ENCODE measurements at places on chromosomes 2 and 18.

- no peak for DNase-seq
Observed at GRCh38 chr2:140994856-140995255, 1136.0 kb downstream of the LRP1B start.

- no peak for DNase-seq
Observed at GRCh38 chr2:216888887-216889622, 29.2 kb upstream of the TNP1 start.

DNA sequence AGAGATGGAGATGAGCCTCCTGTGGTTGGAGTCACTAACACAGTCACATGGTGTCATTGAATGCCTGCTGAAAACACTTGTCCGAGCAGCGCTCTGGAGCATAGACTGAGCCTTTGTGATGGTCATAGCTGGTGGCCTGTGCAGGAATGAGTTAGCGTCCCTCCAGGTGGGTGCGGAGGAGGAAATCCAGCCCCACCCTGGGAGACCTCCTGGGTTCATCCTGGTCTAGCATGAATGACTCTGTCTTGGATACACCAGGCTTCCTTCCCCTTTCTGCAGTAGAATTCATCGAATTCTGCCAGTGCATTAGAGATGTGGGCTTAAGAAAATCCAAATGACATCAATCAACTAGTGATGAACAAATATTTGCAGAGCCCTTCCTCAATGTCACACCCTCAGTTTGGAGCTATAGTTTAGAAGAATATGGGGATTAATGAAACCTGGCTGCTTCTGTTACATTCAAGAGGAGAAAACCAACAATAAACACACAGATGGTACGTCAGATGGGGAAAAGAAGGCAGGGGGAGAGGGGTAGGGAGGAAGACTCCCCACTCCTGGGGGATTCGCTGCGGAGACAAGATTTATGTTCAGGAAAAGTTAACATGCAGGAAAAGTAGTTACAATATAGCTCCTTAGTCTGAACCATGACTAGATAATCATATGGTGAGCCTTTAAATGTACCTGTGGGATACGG, 136.7 kb downstream of the DDX1 start:
- no peak for DNase-seq

- no peak for DNase-seq
Observed at GRCh38 chr18:45049578-45050319, 369.1 kb downstream of the SETBP1 start.

GRCh38 chr18:72075040-72075439, 469.1 kb downstream of the CBLN2 start:
- DNase-seq = no peak

GRCh38 chr2:201233192-201233811, 27.0 kb upstream of the CASP8 start:
- DNase-seq = peak; percentile 98

- peak; percentile 42 for DNase-seq
Observed at GRCh38 chr2:64763126-64763525, 109.4 kb upstream of the SERTAD2 start.

- no peak for DNase-seq
Observed at GRCh38 chr2:237603049-237603717, 12.6 kb upstream of the RAB17 start.

DNA sequence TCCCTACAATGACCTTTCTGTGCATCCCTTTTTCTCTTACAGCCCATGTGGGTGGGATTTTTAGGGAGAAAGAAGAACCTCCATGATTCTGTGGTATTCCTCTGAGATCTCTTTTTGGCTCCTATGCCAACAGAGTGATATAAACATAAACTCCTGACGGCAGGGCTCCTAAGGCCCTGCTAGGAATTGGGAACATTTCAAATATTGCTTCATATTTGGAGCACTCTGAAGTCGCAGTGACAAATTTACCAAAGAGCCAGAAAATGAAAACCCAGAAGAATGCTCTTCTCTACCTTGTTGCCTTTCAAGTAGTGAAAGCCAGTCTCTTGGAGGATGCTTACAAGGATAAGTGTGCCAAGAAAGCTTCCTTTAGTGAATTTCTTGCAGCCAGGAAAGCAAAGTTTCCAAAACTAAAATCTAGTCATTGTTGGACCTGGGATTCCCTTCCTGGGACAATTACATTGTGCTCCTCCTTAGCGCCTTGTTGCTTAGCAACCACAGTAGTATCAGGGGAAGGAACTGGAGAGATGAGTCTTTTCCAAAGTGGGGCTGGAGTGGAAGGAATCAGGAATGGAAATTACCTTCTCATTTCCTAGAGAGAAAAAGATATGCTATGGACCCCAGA, 7.3 kb upstream of the SETBP1 start:
- no peak for DNase-seq

DNA sequence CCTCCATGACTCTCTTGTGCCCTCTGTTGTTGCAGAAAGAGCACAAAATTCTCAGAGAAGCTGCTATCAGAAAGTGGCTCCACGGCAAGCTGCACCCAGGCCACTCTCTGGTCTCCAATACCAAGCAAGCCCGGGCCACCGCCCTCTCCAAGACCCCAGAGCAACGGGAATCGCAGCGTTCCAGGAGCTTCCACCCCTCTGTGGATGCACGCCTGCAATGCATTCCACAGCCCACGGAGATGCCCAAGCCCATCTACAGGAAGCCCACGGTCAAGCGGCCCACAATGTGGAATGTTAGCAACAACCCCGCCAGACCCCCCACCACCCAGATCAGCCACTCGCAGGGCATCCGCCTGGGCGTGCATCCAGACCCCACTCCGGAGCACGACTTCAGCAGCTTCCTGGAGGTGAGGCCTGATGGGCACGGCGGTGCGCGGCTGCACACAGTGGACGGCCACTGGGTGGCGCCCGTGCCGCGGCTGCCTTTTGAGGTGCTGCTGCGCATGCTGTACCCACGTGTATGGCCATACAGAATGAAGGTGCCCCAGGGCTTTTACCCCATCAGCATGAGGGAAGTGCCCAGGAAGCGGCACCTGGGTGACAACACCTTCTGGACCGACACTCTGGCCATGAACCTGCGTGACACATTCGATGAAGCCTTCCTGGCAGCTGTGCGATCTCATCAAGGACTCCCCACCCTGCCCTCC, 6.3 kb downstream of the ANKRD53 start:
- peak; percentile 89 for DNase-seq

DNA sequence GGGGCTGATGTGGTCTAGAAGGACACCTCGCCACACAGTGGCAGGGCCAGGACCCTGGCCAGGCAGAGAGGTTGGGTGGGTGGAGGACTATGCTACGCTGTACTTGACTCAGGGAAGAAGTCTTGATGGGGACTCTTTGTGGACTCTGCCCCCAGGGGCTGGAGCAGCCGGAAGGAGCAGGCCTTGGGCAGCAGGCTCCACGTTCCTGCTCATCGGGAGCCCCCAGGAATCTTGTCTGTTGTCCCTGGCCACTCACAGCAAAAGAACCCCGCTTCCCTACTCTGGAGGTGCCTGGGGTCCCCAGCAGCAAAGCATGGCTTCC, 79.0 kb downstream of the POLR1A start:
- DNase-seq = no peak

- DNase-seq = no peak
Observed at GRCh38 chr2:69138793-69139459, 125.9 kb downstream of the ANTXR1 start.

- DNase-seq = peak; percentile 48
Observed at GRCh38 chr2:206824993-206825392, 59.6 kb downstream of the FASTKD2 start.

- DNase-seq = no peak
Observed at GRCh38 chr2:62363166-62363565, 142.8 kb downstream of the TMEM17 start.

DNA sequence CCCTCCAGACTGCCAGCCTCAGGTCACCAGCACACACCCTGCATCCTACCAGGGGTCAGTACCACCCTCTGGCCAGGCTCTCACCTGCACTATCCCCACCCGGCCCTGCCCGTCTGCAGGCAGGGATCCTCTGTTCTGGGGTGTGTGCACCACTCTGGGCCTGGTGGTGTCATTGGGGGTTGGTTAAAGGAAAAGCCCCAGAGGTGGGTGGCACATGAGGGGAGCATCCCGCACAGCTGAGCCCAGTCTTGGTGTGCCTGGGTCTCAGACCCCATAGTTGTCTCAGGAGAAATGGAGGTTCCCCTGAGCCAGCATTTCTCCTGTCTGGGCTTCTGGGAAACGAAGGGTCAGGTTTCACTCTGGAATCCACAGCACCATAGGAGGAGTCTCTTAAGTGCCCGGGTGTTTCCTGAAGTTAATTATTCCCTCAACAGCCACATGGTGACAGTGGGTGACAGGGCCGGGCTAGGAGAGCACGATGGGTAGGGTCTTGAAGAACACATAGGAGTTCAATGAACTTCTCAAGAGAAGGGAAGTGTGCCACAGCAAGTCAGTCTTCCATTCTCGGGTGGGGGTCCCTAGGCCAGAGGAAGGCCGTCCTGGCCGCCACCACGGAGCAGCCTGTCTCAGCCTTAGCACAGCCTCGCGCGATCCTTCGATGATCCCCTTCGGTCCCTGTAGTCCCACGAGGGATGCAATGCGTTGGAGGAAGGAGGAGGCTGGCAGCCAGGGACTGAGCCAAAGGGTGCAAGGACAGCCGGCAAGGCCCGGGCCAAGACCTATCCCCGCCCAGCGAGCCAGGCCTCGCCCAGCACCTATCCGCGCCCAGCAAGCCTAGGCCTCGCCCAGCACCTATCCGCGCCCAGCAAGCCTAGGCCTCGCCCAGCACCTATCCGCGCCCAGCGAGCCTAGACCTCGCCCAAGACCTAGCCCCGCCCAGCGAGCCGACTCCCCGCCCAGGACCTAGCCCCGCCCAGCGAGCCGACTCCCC, 1.1 kb upstream of the FARP2 start:
- DNase-seq = peak; percentile 88

- no peak for DNase-seq
Observed at GRCh38 chr2:225841314-225841713, 441.8 kb downstream of the NYAP2 start.

DNA sequence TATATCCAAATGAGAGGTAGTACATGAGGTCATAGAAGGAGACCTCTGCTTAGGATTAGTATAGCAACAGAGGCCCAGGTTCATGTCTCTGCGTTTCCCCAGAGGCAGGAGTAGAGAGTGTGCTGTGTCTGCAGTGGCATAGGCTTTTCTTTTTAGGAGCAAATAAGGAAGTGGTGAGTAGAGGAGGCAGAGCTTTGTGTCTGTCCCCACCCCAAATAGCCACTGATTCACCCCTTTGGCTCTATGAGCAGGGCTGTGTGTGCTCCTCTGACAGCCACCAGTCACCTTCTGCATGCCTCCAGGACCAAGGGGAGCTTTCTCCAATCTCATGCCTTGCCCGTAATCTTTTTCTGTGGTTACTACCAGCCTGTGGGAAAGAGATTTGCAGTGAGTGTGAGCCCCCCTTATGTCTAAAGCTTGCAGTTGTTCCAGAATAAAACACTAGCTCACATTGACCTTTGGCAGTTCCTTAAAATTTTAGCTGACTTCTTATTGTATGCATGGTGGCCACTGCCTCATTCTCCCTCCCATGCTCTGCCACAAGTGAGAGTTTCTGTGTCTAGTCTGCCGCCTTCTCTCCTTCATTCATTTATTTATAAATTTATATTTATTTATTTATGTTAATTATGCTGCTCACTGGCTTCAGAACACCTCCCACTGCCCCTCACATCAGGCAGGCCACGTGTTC, 23.5 kb upstream of the ELAC1 start:
- no peak for DNase-seq

- peak; percentile 45 for DNase-seq
Observed at GRCh38 chr18:9831036-9831722, 54.6 kb upstream of the TXNDC2 start.

- no peak for DNase-seq
Observed at GRCh38 chr18:10184776-10185175, 269.7 kb upstream of the APCDD1 start.

DNA sequence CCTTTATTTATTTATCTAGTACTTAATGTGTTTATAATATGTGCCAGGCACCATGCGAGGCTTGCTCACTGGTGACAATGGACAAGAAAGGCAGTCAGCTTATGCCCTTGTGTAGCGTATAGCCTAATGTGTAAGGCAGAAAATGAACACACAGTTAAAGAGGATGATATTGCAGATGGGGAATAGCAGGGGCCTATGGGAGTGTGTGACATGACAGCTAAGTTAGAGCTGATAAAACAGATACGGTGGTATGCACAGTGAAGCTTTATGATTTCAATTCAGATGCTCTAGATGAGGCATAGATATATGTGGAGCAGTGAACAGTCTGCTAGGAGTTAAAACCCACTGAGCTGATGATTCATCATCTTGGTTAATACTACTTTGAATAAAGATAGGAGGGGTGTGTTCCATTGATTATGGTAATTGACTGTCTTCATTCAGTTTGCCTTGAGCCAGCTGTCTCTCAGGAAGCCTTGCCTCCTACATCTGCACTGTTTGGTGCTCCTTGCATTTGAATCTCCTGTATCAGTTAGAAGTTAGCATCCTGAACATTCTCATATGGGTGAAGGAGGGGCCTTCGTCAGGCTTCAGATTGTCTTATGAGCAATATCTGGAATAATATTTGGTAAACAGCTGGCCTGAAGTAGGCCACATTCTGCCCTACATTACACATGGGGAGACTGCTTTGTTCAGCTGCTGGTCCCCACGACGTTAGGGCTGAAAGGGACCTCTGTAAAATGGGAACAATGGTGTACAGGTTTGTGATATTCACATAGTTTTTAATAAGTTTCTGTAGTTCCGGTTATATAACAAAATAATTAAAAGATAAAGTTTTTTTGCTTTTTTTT, 13.2 kb downstream of the MAP4K4 start:
- peak; percentile 79 for DNase-seq

GRCh38 chr2:215782295-215782694, 231.1 kb downstream of the MREG start:
- no peak for DNase-seq

- no peak for DNase-seq
Observed at GRCh38 chr2:180990337-180990736, 9.9 kb downstream of the UBE2E3 start.

DNA sequence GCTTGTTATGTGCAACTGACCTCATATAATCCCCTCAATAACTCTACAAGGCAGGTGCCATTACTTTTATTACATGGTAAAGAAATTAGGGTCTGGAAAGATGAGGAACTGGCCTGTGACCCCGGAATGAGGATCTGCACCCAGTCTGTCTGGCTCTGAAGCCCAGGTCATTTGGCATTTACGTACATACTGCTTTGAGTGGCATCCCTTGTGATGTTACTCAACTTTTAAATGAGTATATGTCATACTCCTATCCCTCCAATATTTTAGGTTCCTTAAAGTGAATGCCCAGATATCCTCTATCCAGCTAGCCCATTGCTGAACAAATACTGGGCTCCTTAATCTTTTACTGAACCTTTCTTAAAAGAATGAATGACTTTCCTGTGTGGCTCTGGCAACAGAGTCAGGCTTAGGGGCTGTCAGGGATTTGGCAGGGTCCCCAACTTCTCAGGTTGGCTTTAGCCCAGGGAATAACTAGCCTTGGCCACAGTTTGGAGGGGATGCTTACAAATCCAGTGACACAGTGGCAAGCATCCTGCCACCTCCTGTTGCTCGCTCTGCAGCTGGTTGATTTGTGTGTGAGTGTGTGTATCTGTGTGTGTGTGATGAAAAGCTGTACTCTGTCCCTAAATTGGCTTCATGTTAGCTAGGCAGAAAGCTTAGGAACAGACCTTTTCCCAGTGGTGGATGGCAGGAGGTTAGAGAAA, 3.4 kb upstream of the CXCR4 start:
- no peak for DNase-seq

All from hematopoietic multipotent progenitor cell treated with erythropoietin and hydrocortisone succinate and interleukin-3 and kit ligand, for 6 days (in vitro differentiated cells).